Skeletal muscle cell (primary cell): ENCODE measurements at places on chromosomes 6 and 20.
A peak's percentile ranks its signal among the peaks of the same experiment; 100 is the strongest.

GRCh38 chr6:10315658-10316372 is 99.1 kb downstream of the TFAP2A start:
- DNase-seq: no peak

DNA sequence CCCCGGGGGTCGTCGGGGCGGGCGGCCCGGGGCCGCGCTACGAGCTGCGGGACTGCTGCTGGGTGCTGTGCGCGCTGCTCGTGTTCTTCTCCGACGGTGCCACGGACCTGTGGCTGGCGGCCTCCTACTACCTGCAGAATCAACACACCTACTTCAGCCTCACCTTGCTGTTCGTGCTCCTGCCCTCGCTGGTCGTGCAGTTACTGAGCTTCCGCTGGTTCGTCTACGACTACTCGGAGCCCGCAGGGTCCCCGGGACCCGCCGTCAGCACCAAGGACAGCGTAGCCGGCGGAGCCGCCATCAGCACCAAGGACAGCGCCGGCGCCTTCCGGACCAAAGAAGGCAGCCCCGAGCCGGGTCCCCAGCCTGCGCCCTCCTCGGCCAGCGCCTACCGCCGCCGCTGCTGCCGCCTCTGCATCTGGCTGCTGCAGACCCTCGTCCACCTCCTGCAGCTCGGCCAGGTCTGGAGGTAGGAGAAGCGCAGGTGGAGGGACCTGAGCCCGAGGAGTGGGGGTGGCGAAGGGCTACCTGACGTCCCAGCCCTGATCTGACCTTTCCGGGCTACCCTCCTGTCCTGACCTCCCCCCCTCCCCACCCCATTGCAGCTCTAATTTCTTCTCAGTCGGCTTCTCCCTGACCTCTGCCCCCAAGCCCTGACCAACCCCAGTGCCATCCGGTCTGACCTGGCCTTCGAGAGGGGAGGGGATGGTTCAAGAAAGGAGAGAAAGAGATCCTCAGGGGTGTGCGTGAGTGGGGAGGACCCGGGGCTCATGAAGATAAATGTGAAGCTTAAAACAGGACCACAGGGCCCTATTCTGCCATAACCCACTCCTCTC is 558 bp downstream of the XKR7 start:
- peak; percentile 13 for DNase-seq

GRCh38 chr6:97294451-97294850 is 11.4 kb upstream of the MMS22L start:
- DNase-seq: no peak

GRCh38 chr6:43268355-43268700 is 25.0 kb downstream of the TTBK1 start:
- no peak for DNase-seq

DNA sequence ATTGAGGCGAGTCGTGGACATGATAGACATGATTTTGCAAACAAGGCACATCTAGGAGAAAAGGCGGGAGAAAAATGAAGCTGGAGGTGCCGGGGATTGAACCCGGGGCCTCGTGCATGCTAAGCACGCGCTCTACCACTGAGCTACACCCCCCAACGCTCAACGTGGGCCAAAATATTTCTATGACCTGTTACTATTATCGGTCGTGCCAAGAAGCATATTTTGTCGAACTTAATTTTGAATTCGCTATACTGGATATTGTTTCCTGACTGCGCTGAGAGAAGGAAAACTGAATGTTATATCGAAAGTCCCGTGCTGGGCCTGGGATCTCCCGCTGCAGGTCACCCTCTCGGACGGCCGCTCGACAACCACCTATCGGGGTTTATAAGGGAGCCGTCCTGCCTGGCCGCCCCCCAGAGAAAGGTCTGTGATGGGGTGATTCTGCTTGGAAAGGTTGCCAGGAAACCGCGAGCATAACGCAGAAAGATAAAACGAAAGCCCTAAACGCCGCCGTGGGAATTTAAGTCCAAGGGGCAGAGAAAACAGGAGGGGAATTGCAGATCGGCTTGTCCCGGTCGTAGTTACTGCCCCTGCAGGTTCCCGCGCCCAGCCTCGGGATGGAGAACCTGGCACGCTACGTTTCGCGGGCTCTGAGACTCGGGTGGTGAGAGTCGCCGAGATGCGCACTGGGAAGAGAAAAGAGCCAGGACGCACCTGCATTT is 60.0 kb downstream of the TRIM27 start:
- DNase-seq: peak; percentile 25

GRCh38 chr20:23048283-23049200 is 930 bp downstream of the THBD start:
- DNase-seq: no peak

DNA sequence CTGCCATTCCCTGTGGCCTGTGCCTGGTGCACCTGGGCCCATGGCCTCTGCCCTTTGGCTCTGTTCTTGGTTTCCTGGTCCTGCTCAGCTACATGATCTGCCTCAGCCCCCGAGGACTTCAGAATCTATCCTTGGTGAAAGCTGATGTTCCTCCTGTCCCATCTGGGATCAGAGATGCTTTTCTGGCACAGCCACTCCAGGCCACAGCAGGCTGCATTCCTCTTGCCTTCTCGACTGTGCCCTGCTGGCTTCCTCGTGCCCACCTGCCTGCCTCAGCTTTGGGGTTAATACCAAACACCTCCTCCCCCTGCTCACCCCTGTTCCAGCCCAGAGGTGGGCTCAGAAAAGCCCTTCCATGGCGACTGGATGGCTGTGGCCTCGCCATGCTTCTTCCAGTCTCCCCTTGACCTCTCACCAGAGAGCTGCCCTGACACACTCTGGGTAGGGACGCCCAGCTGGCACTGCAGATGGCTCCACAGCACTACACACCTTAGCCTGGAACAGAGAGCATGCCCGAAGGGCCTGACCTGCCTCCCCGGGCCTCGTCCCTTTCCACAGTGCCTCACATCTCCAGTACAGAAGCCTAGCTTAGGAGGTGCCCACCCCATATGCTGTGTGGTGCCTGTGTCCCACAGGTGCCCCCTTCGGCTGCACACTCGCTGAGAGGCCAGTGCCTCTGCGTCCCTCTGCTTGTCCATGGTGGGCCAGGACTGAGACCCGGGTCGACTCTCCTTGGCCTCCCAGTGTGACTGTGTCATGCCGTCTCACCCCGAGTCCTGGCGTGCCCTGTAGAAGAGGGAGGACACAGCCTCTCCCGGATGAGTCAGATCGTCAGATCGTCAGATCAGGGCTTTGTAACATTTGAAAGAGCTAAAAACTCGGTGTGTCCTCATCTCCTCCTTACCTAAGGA is 148.8 kb downstream of the DTNBP1 start:
- DNase-seq: no peak

GRCh38 chr6:150176152-150176551 is 33.3 kb downstream of the PPP1R14C start:
- no peak for DNase-seq

DNA sequence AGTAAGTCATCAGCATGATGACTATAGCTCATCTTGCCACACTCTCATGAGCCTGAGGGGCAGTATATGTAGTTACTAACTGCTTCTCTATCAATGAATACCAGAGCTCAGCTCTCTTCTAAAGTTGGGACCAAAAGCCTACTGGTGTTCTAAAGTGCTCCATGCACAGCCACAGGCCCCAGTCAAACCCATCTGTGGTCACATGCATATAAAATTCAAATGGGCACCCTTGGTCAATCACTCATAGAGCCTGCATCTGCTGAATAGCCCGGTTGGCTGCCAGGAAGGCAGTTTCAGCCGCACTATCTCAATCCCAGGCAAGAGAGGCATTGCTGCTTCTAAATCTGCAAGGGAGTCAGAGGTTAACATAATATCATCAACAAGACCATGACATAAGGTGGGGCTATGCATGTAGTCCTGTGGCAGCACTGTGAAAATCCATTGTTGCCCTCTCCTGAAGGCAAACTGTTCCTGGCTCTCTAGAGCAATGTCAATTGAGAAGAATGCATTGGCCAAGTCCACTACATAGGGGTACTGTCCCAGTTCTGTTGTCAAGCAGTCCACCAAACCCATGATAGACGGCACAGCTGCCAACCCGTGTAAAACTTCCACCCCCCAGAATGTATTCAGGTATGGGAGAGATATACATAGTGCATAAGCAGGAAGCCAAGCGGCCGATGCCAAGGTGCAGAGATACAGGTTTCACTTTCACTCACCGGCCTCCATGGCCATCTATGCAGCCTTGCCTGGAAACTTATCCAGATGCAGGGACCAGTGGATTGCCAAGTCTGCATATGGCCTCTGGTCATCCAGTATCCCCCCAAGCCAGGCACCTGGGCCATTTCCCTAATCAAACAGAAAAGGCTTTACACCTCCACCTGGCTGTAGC is 76.2 kb downstream of the ALDH8A1 start:
- no peak for DNase-seq

DNA sequence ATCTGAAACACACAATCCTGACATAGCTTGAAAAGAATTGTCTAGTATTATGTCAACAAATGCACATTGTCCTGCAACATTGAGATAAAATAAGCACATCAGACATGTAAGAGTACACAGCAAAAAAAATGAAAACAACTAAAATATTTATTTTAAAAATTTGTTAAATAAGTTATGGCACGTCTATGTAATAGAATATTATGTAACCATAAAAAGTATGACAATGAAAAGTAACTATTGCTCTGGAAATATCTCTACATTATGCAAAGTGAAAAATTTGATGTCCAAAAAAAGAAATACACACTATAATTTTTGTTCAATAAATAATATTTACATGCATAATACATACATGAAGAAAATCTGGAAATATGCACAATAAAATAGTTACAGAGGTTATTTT is 9.3 kb upstream of the ID4 start:
- DNase-seq: no peak

GRCh38 chr6:169868458-169868857 is 117.0 kb downstream of the ERMARD start:
- no peak for DNase-seq

DNA sequence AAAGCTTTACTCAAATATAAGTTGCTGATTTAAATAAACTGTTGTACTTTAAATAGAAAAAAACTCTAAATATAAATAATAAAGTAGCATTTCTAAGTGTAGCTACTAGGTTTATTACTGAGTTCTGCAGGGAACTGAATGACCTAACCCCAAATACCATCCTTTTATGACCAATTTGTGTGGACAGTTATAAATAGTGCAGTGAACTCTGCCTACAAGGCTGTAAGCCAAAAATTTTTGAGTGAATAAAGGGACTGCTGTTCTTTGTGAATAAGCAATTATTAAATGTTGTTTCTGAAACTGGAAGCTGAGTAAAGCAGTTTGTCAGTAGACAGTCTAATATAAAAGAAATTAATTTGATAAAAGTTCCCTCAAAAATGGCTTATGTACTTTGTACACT is 90.8 kb upstream of the ELOVL5 start:
- peak; percentile 55 for DNase-seq

GRCh38 chr6:6402591-6402990 is 82.1 kb upstream of the F13A1 start:
- no peak for DNase-seq

DNA sequence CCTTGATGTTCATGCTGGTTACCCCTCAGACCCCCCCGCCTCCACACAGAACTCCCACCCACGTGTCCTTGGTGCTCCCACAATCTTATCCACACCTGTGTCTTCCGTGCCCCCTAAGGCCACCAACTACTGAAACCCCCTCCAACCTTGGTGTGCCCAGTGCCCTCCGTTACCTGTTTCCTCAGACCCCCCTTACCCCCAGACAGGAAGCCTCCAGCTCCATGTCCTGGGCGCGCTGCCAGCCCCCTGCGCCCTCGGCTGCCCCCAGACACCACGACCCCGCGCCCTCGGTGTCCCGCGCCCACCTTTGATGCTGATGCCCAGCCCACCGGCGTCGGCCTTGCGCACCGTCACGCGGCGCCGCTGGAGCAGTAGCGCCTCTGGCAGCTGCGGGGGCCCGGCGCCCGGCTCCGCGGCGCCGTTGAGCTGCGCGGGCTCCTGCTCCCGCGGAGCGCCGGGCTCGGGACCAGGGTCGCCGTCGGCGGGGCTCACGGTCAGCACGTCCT is 504 bp downstream of the SNTA1 start:
- no peak for DNase-seq

DNA sequence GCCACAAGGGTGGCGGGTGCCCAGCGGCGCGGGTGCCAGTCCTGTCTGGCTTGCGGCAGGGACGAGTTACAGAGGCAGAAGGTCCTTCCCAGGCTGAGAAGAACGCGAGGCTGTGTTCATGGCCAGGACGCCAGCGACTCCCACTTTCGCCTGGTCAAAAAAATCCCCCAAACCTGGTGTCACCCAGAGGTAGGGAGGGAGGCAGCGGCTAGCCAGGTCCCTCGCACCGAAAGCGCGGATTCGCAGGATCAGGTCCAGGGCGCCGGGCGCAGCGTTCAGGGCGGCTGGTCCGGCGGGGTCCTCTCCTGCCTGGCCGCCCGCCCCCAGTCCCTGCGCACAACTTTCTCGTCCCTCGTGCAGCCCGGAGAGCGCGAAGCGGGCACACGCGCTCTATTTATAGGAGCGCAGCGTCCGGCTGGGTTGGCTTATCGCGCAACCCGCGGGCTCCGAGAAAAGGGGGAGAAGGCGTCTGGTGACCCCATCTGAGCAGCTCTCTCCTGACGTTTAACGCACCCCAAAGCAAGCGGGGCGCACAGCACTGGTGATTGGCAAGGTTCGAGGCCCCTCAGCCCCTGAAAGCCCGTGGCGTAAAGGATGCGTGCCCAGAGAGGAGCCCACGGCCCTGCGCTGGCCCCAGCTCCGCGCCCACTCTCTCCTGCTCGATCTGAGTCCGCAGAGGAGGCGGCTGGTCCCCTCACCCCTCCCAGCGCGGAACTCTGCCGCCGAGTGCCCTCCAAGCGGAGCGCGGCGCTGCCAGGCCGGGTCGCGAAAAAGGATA is 519 bp downstream of the CBLN4 start:
- DNase-seq: no peak

DNA sequence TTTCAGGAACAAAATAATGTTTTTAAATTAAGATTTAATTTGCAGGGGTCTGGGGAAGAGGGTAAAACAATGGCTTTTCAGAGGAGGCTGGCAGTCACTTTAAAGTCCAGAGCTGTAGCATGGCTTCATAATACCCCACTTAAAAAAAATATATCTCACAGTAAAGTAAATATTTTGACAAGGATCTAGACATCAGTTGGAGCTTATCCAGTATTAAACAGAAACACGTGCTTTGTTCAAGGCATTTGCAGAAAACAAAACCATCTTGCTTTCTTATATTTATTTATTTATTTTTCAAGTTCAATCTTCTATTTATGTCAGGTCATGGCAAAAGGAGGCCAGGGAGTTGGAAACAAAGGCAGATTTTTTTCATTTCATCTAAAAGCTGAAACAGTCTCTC is 53.3 kb upstream of the PRL start:
- DNase-seq: no peak

GRCh38 chr20:40728996-40729395 is 40.0 kb upstream of the MAFB start:
- no peak for DNase-seq

DNA sequence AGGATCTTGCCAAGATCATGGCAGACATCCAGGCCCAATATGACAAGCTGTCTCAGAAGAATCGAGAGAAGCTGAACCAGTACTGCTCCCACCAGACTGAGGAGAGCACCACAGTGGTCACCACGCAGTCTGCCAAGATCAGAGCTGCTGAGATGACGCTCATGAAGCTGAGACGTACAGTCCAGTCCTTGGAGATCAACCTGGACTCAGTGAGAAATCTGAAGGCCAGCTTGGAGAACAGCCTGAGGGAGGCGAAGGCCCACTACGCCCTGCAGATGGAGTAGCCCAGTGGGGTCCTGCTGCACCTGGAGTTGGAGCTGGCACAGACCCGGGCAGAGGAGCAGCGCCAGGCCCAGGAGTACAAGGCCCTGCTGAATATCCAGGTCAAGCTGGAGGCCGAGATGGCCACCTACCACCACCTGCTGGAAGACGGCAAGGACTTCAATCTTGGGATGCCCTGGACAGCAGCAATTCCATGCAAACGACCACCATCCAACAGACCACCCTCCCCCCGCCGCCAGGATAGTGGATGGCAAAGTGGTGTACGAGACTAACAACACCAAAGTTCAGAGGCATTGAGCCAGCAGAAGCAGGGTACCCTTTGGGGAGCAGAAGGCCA is 44.7 kb upstream of the GRM4 start:
- no peak for DNase-seq
